ENCODE measurements at places on chromosomes 7 and 10.

- peak; percentile 57 for DNase-seq
Observed at GRCh38 chr10:32056136-32057035, at the start of gene KIF5B. Gene KIF5B (minus strand): TSS chr10:32056425. CDS start chr10:32055973, 452 bp downstream.

GRCh38 chr10:119103903-119104653 lies at the start of gene DENND10:
Gene DENND10 (plus strand): TSS chr10:119104113. CDS start chr10:119104143, 30 bp downstream.
- no peak for DNase-seq

DNA sequence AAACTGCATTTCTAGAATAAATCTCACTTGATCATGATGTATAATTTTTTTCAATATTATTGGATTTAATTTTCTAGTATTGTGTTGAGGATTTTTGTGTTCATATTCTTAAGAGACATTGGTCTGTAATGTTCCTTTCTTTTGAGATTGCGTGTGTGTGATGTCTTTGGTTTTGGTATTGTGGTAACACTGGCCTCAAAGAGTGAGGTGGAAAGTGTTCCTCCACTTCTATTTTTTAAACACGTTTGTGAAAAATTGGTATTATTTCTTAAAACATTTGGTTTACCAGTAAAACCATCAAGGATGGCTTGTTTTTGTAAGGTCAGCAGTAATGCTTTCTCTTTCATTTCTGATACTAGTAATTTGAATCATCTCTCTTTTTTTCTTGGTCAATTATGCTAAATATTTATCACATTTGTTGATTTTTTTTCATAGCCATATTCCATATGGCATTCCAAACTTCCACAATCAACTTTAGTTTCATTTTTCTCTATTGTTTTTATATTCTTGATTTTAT lies 290.2 kb upstream of the CDC14C start:
- DNase-seq, result no peak

GRCh38 chr10:80413271-80413996 lies 5.1 kb downstream of the PRXL2A start:
- no peak for DNase-seq

DNA sequence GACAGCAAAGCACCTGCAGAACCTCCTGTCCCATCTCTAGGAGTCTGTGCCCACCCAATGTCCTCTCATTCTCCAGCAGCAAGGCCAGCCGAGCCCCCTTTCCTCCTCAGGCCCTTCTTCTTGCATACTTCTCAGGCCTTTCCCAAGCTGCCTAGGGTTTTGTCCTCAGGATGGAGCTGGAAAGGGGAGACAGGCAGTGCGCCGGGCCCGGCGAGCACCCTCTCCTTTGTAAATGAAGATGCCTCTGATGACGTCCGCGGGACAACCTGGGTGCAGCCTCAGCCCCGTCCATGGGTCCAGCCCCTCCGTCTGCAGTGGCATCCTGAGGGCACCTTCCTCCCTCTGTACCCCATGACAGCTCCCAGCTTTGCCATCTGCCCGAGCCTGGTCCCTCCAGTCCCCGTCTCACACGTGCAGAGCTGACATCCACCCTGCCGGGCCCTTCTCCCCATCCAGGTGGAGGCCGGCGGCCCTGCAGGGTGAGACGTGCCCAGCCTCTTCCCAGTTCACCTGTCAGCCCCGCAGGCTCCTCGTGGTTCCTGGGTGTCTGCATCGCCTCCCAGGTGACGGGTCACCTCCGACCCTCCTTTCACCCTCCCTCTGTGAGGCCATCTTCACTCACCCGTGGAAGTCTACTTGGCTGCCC lies 36.4 kb downstream of the JAKMIP3 start:
- no peak for DNase-seq

DNA sequence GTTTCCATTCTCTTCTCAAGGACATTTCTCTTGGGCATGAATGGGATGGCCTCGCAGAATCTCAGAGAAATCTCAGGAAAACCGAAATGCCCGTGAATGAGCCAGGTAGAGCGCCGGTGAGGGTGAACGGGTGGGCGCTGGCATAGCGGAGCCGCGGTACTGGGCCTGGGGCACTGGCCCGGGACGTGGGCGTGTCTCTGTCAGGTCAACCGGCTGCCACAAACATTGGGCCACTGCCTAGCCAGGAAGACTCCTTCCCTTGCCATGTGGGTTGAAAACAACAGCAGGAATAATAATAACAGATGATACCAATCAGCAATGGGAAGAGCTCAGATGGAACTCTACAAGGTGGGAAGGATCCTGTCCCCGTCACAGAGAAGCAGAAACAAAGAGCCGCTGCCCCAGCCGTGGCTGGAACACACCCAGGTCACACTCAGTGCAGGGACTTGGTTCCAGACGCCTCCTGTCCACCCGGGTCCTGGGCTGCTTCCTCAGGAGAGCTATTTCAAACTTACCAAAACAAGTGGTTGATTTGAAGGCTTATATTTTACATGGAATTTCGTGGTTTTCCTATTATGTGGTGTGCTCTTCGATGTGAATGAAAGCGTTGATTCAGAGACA lies 51.1 kb upstream of the EBF3 start:
- DNase-seq, result no peak

DNA sequence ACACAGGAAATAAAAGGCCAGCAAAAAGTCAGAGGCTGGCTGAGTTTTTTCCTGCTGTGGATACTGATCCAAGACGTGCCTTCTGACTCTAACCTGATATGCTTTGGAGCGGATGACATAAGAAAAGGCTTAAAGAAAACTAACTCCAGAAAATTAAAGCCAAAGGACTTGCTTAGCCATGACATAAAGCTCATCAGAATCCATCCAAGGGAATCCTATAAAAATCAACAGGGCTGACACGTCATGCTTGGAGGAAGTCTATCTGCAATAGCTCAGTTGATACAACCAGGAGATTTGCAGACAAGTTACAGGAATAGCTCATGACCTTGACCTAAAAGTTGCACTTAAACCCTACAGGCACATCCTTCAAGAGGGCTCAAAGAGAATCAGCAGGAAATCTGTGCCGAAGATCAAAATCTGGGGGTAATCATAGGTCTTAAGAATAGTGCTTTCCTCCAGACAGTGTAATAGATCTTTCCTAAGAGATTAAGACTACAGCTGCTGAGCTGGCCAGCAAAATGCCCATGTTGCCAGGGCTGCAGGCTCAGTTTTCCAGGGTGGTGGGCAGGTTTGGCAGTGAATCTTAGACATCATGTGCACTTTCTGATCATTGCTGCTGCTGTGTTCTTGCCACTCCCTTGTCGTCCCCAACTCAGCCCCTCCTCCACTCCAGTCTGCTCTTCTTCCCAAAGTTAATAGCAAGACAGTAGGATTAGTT lies 111.5 kb upstream of the SVIL start:
- no peak for DNase-seq

- no peak for DNase-seq
Observed at GRCh38 chr10:99945263-99945662, 64.5 kb downstream of the DNMBP start.

GRCh38 chr7:155003092-155003375 lies at the start of gene PAXIP1:
Gene PAXIP1 (minus strand): TSS chr7:155003124. CDS start chr7:155002929, 195 bp downstream.
- no peak for DNase-seq

- no peak for DNase-seq
Observed at GRCh38 chr7:23161482-23161881, 20.4 kb upstream of the NUP42 start.

Measured in GF-D8 (cell line).